ENCODE measurements at places on chromosomes 13 and 19. TPM values are rescaled to one million over a fixed set of nuclear protein-coding genes. Genes with fewer than 3 reads are reported as not detected.
A peak's percentile ranks its signal among the peaks of the same experiment; 100 is the strongest.

Gene KIR2DL3
- total RNA-seq = not detected

Gene BEST2
- total RNA-seq = 135 TPM

Gene CLEC17A
- total RNA-seq = not detected

Gene ITM2B
- 352 TPM for total RNA-seq

Gene IGFL1
- total RNA-seq = not detected

Gene PRODH2
- total RNA-seq = not detected

Gene ZIC5
- total RNA-seq = not detected

Gene SOX1
- not detected for total RNA-seq

Gene RASGRP4
- total RNA-seq = 19.8 TPM

GRCh38 chr13:41720839-41721561 lies 239.9 kb downstream of the VWA8 start:
- H3K4me3 ChIP-seq = no peak overlapping the region
- no peaks in the 10 kb centered on the region for H3K27me3 ChIP-seq
- no peaks in the 10 kb centered on the region for H3K4me1 ChIP-seq
- H3K27ac ChIP-seq = no peak overlapping the region

GRCh38 chr13:32125221-32125689 lies 93.7 kb downstream of the FRY start:
- H3K4me1 ChIP-seq = no peaks in the 10 kb centered on the region

DNA sequence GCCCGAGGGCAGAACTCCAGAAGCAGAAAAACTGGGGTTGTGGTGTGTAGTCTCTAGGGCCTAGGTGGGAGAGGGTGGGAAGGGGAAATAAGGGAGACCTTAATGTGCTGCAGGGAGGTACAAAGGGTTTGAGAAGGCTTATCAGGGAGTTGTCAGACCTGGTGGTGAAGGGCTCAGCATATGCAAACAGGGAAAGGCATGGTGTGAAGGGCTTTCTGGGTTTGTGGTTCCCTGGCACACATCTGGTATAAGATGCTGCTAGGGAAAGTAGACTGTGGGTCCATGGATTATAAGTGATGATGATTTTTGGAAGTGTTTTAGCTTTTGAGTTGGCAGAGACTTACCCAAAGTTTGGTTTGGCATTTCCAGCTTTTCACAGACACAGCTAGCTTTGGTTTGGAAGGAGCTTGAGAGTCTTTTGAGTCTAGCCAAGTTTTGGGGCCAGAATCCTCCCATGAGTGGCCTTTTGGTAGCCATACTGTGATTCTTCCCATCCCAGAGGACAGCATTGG lies 2.2 kb downstream of the TRIM28 start:
- no peaks in the 10 kb centered on the region for H3K27me3 ChIP-seq
- H3K4me3 ChIP-seq = peak overlapping the region; percentile 99
- peaks cover 35% of the 10 kb centered on the region for H3K36me3 ChIP-seq
- DNase-seq = no peak
- H3K27ac ChIP-seq = peak overlapping the region; percentile 8
- peaks cover 22% of the 10 kb centered on the region for H3K4me1 ChIP-seq

DNA sequence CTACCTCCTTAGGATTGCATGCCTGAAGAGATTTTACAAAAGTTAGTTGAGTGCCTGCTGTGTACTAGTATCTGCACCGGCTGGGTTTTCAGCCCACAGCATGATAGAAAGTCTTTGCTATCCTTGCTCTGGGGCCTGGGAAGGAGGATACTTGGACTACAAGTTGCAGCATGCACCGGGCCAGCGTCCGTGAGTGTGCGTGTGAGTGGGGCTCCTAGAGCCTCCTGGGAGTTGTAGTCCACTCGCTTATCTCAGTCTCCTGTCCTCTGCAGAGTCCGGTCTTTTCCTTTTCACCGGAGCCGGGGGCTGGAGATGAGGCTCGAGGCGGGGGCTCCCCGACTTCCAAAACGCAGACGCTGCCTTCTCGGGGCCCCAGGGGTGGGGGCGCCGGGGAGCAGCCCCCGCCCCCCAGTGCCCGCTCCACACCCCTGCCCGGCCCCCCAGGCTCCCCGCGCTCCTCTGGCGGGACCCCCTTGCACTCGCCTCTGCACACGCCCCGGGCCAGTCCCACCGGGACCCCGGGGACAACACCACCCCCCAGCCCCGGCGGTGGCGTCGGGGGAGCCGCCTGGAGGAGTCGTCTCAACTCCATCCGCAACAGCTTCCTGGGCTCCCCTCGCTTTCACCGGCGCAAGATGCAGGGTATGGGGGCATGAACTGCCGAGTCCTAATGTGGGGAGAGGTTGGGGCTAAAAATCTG lies 20.6 kb downstream of the BRSK1 start:
- H3K4me3 ChIP-seq = no peak overlapping the region
- peaks cover 9% of the 10 kb centered on the region for H3K4me1 ChIP-seq
- H3K27me3 ChIP-seq = no peaks in the 10 kb centered on the region
- peak; percentile 39 for DNase-seq

GRCh38 chr19:16405091-16405490 lies 66.7 kb downstream of the EPS15L1 start:
- H3K4me1 ChIP-seq = no peaks in the 10 kb centered on the region
- no peak for DNase-seq
- no peaks in the 10 kb centered on the region for H3K36me3 ChIP-seq
- H3K4me3 ChIP-seq = no peak overlapping the region

- H3K4me3 ChIP-seq = no peak overlapping the region
- H3K36me3 ChIP-seq = no peaks in the 10 kb centered on the region
- no peak for DNase-seq
Observed at GRCh38 chr13:53068585-53069520, 40.2 kb downstream of the OLFM4 start.

- peaks cover 11% of the 10 kb centered on the region for H3K27me3 ChIP-seq
- DNase-seq = no peak
- no peaks in the 10 kb centered on the region for H3K4me1 ChIP-seq
- H3K27ac ChIP-seq = no peak overlapping the region
Observed at GRCh38 chr19:51694318-51695085, 1.4 kb downstream of the SPACA6 start.

DNA sequence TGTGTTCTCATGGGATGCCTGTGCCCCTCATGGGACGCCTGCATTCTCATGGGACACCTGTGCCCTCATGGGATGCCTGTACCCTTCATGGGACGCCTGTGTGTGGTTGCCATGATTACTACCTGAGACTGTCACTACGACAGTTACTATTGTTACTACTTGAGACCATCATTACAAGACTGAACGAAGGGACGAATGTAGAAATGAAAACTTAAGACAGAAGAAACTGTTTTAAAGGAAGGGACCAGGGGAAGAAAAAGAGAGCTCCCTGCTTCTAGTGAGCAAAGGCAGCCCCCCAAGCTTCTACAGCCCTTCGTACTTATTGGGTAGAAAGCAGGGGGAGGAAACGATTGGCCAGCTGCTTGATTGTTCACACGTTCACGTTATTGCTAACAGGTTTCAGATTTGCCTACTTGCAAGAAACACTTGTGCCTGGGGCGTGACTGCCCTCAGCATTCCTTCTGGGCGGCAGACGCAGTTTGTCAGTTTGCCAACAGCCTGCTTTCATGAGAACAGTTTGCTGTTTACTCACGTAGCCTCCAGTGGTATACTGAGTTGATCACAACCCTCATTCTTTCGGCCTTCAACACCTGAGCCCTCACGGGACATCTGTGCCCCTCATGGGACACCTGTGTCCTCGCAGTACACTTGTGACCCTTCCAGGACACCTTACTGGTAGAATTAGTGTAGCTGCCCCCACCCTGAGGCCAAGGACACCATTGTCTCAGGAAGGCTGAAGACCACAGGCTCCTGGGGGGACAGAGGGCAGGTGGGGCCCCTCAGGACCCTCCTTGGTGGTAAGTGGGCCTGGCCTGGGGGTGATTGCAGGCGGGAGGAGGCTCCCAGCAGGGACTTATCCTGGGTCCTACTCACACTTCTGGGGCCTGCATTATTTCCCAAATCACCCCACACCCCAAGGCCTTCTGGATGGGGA lies 2.5 kb upstream of the S1PR4 start:
- H3K4me3 ChIP-seq = no peak overlapping the region
- H3K36me3 ChIP-seq = no peaks in the 10 kb centered on the region
- H3K27ac ChIP-seq = peak overlapping the region; percentile 69
- peak; percentile 87 for DNase-seq
- peaks cover 18% of the 10 kb centered on the region for H3K4me1 ChIP-seq

GRCh38 chr13:35629026-35629425 lies 152.5 kb upstream of the MAB21L1 start:
- H3K36me3 ChIP-seq = no peaks in the 10 kb centered on the region
- H3K4me1 ChIP-seq = no peaks in the 10 kb centered on the region
- H3K27me3 ChIP-seq = no peaks in the 10 kb centered on the region
- DNase-seq = no peak

GRCh38 chr13:27533155-27533643 lies 82.8 kb upstream of the MTIF3 start:
- H3K36me3 ChIP-seq = no peaks in the 10 kb centered on the region
- DNase-seq = peak; percentile 87

GRCh38 chr19:5403968-5404640 lies 51.1 kb upstream of the ZNRF4 start:
- H3K36me3 ChIP-seq = no peaks in the 10 kb centered on the region
- H3K27me3 ChIP-seq = peaks cover 2% of the 10 kb centered on the region
- H3K4me3 ChIP-seq = no peak overlapping the region
- no peaks in the 10 kb centered on the region for H3K4me1 ChIP-seq

- H3K27ac ChIP-seq = no peak overlapping the region
- no peak overlapping the region for H3K4me3 ChIP-seq
- no peaks in the 10 kb centered on the region for H3K27me3 ChIP-seq
- DNase-seq = no peak
Observed at GRCh38 chr13:25059166-25059565, 36.8 kb upstream of the PABPC3 start.

GRCh38 chr19:55700813-55701212 lies 25.8 kb downstream of the EPN1 start:
- H3K27ac ChIP-seq = no peak overlapping the region
- H3K27me3 ChIP-seq = no peaks in the 10 kb centered on the region
- DNase-seq = no peak
- H3K4me1 ChIP-seq = no peaks in the 10 kb centered on the region
- no peak overlapping the region for H3K4me3 ChIP-seq

DNA sequence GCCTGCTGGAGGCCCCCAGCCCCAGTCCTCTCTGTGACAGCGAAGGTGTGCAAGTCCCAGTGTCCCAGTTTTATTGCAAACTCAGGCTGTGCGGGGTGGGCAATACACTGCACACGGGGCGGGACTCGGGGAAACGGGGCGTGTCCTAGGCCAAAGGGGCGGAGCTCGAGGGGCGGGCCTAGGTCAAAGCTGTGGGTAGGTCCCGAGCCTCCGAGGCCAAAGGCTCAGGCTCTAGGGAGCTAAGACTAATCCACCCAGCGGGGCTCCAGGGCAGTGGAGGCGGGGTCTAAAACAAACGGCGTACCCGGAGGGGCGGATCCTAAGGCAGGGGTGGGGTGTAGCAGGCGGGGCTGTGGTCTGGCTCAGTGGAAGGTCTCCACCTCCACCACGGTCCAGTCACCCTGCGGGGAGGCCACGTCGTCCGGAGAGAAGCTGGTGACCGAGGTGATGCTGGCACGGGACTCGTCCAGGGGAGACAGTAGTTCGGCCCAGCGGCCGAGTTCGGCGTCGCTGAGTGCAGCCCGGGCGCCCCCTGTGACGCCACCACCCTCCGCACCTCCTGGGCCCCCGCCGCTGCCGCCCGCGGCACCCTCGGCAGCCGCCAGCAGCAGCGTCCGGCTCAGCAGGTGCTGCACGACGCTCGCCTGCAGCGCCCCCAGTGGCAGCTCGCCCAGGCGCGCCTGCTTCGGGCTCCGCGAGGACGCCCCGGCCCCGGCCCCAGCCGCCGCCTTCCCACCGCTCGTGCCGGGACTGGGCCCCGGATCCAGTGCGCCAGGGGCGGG lies 5.3 kb downstream of the PRR36 start:
- H3K4me1 ChIP-seq = peaks cover 37% of the 10 kb centered on the region
- peak overlapping the region; percentile 71 for H3K27ac ChIP-seq

- no peak overlapping the region for H3K27ac ChIP-seq
- H3K4me3 ChIP-seq = no peak overlapping the region
- DNase-seq = no peak
- no peaks in the 10 kb centered on the region for H3K27me3 ChIP-seq
- H3K4me1 ChIP-seq = no peaks in the 10 kb centered on the region
Observed at GRCh38 chr13:105848494-105848893, 687.0 kb downstream of the EFNB2 start.

GRCh38 chr13:71591374-71591773 lies 275.6 kb downstream of the DACH1 start:
- H3K27me3 ChIP-seq = no peaks in the 10 kb centered on the region
- H3K36me3 ChIP-seq = no peaks in the 10 kb centered on the region
- no peak overlapping the region for H3K4me3 ChIP-seq

- no peaks in the 10 kb centered on the region for H3K36me3 ChIP-seq
- H3K4me3 ChIP-seq = no peak overlapping the region
- H3K27ac ChIP-seq = no peak overlapping the region
- H3K4me1 ChIP-seq = no peaks in the 10 kb centered on the region
- DNase-seq = no peak
Observed at GRCh38 chr13:58921129-58921528, 1242.6 kb downstream of the DIAPH3 start.

DNA sequence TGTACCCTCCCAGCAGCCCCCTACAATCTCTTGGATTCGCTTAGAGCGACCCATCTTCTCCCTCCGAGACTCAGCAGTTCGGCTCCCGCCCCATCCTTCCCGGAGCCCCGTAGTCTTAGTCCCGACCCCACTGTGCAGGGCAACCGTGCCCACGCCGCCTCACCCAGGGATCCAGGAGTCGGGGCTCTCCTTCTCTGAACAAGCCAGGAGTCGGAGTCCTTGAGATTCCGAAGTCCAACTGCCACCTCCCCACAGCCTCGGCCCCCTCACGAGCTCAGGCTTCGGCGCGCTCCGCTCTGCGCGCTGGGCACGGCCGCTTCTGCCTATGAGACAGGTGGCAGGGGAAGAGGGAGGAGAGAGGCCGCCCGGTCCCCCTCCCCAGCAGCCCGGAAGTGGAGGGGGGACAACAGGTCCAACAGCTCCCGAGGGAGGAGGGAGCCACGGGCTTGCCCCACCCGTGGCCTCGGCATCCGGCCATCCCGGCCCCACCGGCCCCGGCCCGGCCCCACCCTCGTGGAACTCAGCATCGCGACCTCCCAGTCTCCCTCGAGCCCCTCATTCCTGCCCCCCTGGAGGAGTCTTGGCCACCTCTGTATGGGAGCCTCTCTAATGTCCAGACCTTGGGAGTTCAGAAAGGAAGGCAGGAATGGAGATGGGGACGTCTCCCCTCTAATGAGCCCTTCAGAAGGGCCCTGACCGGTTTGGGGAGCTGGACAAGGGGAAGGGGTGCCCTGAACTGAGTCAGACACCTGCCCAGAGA lies at the start of gene PHLDB3:
Gene PHLDB3, minus strand, starts transcription at position 321 of the 760 bp plus-strand sequence. CDS start 628 bp downstream, outside the sequence.
- H3K27me3 ChIP-seq = no peaks in the 10 kb centered on the region
- DNase-seq = peak; percentile 60
- peak within 1 kb of the TSS; percentile 85 for H3K27ac ChIP-seq
- peaks cover 22% of the 10 kb centered on the region for H3K4me1 ChIP-seq
- peak within 1 kb of the TSS; percentile 79 for H3K4me3 ChIP-seq

DNA sequence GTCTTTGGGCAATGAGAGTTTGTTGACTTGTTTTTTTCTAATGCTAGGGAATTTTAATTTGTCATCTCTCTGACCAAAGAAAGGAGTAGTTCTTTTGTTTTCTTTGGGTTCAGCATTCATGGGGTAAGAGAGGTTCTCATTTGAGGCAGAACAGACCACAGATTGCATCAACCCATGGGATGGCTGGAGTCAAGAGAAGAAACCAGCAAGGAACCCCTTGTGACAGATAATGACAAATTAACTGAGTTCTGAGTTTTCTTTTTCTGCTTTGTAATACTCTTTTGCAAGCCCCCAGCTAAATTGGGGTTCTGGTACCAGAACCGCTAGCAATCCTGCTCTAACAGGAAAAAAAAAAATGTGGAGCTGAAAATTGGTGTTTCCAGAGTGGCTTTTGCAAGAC lies 864.1 kb downstream of the DIAPH3 start:
- no peak for DNase-seq
- no peak overlapping the region for H3K27ac ChIP-seq
- no peaks in the 10 kb centered on the region for H3K27me3 ChIP-seq
- no peaks in the 10 kb centered on the region for H3K36me3 ChIP-seq
